ENCODE measurements at places on chromosomes 1 and 21.

- no peak for DNase-seq
These were observed 8.8 kb downstream of the SLC19A1 start for GRCh38 chr21:45533361-45533845.

DNA sequence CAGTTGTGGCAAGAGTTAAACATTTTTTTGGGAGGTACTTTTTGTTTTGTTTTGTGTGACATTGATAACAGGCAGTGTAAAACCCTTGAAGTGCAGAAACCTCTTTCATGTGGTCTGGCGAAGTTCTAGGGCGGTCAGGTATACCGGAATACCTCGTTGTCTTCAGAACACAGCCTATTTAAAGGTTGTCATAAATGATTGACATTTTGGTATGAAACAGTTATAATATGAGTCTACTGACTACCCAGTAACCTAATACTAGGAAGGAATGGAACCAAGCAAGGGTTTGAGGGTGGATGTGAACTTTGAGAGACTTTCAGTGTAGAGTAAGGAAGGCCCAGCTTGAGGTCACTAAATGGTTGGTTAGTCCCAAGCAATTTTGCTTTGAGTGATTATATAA lies 40.5 kb downstream of the PATJ start:
- DNase-seq, result no peak

DNA sequence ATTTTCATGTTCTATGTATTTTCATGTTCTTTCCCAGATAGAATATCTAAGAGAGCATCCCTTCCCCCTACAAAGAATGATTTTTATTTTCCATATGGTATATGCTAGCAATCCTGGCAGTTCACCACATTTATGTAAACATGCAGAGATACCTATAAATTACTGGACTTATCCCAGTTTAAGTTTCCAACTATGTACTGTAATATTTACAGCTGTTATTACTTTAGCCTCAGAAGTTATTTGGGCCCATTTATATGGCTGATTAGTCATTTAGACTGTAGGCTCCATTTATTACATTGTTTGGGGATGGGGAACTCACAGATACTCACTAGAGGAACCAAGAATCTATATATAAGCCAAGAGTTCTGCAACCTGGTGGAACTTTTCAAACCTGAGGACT lies 84.8 kb upstream of the WARS2 start:
- DNase-seq, result no peak

- no peak for DNase-seq
These were observed 22.8 kb downstream of the CDC7 start for GRCh38 chr1:91523482-91523881.

- DNase-seq, result no peak
These were observed 61.4 kb downstream of the CASZ1 start for GRCh38 chr1:10734962-10735544.

DNA sequence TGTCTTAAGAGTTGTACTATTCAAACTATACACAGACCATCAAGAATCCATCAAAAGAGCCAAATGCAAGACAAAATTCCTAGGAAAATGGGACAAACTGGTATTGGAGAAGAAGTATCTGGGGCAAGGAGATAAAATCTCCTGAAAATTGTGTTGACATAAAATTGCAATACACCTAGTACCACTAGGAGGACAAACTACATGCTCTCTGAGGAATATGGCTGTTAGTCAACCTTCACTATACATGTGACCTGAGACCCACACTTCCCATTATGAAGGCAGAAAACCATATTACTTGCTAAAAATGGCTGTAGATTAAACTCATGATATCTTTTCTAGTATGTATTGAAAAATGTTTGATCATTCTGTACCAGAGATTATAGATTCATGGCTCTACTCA lies 30.0 kb downstream of the IRF2BP2 start:
- DNase-seq, result no peak

GRCh38 chr1:210405316-210405715 lies 76.6 kb downstream of the HHAT start:
- DNase-seq, result no peak

- no peak for DNase-seq
These were observed 47.6 kb downstream of the PKN2 start for GRCh38 chr1:88731475-88732269.

DNA sequence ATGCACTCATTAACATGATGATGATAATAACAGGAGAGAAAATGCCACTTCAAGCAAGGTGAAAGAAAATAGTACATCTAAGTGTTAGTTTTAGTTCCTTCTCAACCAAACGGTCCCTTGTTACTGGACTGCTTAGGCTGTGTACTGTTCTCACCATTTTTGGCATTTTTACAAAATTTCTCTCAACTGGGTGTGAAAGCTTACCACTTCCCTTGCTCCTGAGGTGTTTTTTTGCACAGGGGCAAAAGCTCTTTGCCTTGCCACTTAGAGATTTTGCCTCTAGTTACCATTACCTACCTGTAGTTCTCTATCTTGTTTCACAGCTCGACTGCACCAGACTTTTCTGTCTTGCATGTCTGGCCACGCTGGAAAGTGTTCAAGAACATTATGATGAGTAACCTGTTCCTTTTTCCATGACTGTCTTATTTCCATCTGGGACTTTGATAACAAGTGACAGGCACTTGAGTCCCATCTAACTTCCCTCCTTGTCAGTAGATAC lies 10.7 kb downstream of the NEK7 start:
- no peak for DNase-seq

- DNase-seq, result no peak
These were observed 1.3 kb downstream of the PRDM2 start for GRCh38 chr1:13701271-13701640.

DNA sequence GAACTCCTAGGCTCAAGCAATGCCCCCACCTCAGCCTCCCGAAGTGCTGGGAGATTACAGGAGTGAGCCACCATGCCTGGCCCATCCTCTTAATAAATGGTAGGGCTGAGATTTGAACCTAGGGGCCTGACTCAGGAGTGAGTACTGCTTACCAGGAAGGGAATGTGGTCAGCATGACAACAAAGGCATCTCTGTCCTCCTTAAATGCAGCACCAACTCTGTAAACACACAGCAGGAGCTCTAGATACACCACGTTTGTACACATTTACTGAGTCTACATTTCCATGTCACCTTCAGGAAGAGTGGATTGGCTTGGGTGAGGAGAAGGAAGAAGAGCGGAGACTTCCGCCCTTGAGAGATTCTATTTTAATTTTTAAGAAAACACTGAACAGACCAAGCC lies 38.5 kb downstream of the HIVEP3 start:
- no peak for DNase-seq

DNA sequence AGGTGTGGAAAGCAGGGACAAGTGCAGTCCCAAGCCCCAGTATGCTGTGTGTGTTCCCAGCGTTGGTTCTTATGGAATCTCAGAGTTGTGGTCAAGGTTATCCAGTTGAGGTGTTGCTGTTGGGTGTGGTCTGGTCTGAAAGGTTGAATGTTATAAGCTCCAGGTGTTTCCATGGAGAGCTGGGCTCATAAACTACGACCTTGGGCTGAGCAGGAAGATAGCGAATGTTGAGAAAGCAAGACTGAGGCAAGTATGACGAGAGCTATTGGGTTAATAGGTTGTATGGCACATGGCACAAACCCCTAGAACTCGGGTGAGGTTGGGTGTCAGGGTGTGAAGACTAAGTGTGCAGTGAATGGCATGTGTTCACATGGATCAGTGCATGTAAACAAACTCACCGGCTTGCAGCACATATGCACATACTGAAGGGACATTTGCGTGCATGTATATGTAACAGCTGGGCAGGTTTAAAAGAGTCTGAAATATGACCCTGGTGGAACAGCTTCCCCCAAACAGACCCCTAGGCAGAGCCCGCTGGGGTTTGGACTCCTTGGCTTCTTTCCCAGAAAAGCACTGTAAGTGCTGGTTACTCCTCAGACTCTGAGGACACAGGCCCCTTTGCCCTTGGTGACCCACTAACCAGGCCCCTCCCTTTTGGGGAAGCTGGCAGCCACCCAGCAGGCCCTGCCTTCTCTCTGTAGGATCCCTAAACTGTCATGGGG lies 117.5 kb downstream of the NAV1 start:
- no peak for DNase-seq

GRCh38 chr1:111776861-111777260 lies 21.2 kb downstream of the DDX20 start:
- no peak for DNase-seq

DNA sequence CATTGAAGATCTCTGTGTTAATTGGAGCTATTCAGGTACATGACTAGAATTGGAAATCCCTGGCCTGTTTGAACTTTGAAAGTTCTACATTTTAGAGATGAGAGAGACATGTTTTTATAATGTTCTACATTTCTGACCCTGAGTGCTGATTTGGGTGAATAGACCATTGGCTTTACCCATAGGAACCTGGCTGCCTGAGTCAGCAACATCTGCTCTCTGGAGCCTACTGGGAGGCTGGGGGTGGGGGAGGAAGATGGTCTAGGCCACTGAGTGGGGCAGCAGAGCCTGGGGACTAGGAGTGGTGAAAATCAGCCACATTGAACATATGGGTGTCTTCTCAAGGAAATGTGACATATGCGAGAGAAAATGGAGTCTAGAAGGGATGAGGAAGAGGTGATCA lies 1.4 kb upstream of the VANGL1 start:
- no peak for DNase-seq

GRCh38 chr1:1240822-1241587 lies 5.5 kb downstream of the C1QTNF12 start:
- no peak for DNase-seq

DNA sequence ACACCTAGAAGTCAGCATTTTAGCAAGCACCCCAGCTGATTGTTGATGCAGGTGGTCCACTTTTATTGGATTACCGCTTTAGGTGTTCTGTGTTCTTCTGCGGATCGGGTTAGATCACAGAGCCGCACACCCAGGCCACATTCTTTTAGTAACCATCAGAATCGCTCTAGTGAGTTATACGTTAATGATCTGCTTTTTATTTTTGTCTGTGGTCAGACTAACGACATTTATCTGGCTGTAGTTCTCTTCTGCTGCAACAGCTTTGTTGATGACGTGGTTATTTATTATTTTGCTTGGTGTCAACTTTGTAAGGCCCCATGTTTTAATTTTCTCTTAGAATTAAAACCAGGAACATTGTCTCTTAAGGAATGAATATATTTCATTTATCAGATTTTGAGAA lies 18.2 kb downstream of the SCCPDH start:
- no peak for DNase-seq

DNA sequence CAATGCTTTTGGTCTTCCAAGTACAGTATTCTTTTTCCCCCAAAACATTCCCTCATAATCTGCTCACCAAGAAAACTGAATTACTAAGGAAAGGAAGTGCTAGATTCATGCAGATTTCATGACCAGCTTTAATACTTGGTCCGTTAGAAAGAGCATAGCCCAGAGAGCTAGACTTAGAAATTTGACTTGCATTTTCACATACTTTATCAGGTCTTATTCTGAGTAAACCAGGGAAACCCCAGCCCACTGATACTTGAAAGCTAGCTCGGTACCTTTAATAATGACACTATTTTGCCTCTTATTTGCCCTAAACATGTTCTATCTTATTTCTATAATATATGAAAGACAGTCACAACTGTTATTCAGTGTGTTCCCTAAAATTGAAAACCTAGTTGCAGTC lies 204.5 kb downstream of the TTLL7 start:
- DNase-seq, result no peak

DNA sequence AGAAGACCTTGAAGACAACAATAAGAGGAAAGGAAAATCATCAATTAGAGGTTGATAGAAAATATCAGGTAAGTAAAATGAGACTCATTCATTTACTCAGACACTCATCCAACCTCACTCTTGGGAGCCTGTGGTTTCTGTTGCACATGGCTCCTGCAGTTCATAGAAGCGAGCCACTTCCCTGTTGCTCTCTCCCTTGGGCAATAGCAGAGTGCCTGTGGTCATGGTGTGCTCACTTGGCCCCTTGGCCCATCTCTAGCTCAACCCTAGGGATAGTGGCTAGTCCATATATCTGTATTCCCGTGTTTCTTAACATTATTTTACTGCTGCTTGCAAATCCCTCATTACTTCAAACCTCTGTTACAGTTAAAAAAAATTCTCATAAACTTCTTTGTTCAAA lies 368.6 kb downstream of the PTPRC start:
- DNase-seq, result no peak

All from stimulated activated CD4-positive, alpha-beta T cell treated with anti-CD3 and anti-CD28 coated beads, TNF-alpha, amount 100 ng/mL, for 1 hour (primary cell).